ENCODE measurements at places on chromosomes 3 and 15. TPM values are rescaled to one million over a fixed set of nuclear protein-coding genes. Genes with fewer than 3 reads are reported as not detected.

The PLSCR1 gene
- 22.8 TPM for total RNA-seq

The LHFPL4 gene
- not detected for total RNA-seq

The THAP10 gene
- total RNA-seq, result 4.6 TPM

The CCR2 gene
- not detected for total RNA-seq

The SNURF gene
- total RNA-seq, result 11.2 TPM

The SOX14 gene
- total RNA-seq, result not detected

The SNAPC5 gene
- 72.1 TPM for total RNA-seq

The GOLGA6C gene
- total RNA-seq, result 0.07 TPM

The AADACL2 gene
- total RNA-seq, result not detected

The SYNPR gene
- 0.36 TPM for total RNA-seq

The PEAK1 gene
- 42.0 TPM for total RNA-seq

The SLC6A20 gene
- 0.39 TPM for total RNA-seq

The AGBL1 gene
- 0.04 TPM for total RNA-seq

The KCNAB1 gene
- total RNA-seq, result 0.06 TPM

The GOLGA6D gene
- 0.06 TPM for total RNA-seq

The PRR20G gene
- total RNA-seq, result not detected

The CSTA gene
- not detected for total RNA-seq

The LMCD1 gene
- total RNA-seq, result 27.7 TPM

DNA sequence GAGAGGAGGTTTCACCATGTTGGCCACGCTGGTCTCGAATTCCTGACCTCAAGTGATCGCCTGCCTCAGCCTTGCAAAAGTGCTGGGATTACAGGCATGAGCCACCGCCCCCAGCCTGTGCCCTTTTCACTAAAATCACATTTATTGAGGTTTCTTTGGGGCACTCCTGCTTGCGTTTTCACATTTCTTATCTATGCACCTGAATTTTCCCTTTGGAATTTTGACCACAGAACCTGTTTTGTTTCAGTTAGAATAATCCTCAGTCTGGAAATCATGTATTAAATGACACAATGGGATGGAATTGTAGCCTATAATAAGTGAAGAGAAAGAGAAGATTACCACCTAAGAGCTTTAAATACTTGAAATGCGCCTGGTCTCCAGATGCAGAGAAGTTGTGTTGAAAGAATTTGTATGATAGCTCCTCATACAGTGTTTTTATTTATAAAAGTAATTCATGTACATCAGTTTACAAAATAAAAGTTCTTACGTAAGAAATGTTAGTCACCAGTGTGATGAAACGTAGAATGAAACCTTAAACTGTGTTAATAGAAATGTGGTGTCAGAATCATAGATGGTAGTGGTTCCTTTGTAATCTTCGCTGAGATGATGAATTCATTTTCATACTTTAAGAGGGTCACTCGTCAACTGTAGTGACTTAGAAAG is 107.0 kb downstream of the TCF12 start:
- no peak for DNase-seq

DNA sequence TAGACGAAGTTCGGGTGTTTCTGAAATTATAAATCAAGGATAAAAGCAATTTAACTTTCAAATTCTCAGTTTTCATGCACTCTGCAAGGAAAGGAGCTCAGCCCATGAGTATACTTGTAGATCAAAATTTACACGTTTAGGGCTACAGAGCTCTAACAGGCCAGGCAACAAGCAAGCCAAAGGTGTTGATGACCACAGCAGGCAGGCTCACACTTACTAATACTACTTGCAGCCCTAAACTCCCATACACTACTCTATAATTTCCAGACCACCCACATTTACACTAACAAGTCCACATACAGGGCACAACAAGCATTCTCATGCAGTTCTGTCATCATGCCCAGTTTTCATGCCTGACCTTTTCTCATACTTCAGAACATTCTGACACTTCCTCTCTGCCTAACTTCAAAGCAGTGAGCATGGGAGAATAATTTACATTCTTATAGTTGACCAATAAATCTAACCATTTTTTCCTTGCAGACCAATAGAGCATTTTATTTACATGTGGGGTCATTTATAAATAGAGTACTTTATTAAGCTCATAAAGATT is 124.7 kb upstream of the FRMD4B start:
- DNase-seq, result peak; percentile 59

- DNase-seq, result no peak
These were observed 3.2 kb downstream of the ZXDC start for GRCh38 chr3:126472277-126473006.

- peak; percentile 40 for DNase-seq
These were observed 150.3 kb downstream of the ALCAM start for GRCh38 chr3:105516972-105517371.

GRCh38 chr3:127104586-127104985 is 88.3 kb upstream of the PRR23E start:
- DNase-seq, result no peak

- DNase-seq, result no peak
These were observed 70.7 kb downstream of the MAP2K5 start for GRCh38 chr15:67613211-67613610.

- DNase-seq, result peak; percentile 35
These were observed 52.2 kb downstream of the ROPN1B start for GRCh38 chr3:126021224-126021623.

- DNase-seq, result peak; percentile 42
These were observed 32.4 kb downstream of the C2CD4A start for GRCh38 chr15:62099094-62099601.

- DNase-seq, result no peak
These were observed 86.8 kb upstream of the NR2F2 start for GRCh38 chr15:96243701-96244100.

DNA sequence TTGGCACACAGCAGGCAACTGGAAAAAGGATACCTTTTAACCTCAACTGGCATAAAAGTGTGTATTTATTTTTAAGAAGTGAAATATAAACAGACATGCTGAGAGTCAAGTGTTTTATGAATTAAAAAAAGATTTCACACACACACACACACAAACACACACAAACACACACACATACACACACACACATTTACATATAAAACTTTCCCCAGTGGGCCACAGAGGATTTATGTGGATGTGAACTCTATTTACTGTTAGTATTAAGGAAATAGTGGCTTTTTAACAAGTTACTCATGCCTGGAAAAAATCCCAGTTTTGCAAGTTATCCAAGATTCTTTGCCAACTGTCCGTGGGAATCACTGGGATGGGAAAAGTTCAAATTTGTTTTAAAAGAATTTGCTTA is 725.9 kb upstream of the NR2F2 start:
- no peak for DNase-seq

DNA sequence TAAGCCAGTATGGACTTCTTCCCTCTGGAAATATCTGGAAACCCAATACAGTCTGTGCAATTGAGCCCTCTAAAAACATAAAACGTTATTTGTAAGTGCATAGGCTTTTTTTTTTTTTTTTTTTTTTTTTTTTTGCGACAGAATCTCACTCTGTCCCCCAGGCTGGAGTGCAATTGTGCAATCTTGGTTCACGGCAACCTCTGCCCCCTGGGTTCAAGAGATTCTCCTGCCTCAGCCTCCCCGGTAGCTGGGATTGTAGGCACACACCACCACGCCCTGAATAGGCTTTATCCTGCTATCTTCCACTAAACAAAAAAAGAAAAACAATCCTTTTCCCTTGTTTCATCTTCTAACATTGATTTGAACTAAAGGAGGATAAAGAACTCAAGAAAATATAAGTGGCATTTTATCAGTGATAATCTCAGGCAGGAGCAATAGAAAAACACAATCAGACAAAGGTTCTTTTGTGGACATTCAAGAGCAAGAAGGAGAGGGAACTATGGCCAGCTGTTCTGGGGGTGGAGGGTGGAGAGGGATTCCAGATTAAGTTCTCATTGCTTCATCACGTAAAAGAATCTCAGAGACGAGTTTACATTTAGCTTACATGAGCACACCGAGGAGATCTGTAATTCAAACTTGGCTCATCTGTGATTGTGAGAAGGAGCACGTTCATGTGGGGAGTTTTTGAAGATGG is 68.6 kb downstream of the ITGB5 start:
- DNase-seq, result peak; percentile 83

DNA sequence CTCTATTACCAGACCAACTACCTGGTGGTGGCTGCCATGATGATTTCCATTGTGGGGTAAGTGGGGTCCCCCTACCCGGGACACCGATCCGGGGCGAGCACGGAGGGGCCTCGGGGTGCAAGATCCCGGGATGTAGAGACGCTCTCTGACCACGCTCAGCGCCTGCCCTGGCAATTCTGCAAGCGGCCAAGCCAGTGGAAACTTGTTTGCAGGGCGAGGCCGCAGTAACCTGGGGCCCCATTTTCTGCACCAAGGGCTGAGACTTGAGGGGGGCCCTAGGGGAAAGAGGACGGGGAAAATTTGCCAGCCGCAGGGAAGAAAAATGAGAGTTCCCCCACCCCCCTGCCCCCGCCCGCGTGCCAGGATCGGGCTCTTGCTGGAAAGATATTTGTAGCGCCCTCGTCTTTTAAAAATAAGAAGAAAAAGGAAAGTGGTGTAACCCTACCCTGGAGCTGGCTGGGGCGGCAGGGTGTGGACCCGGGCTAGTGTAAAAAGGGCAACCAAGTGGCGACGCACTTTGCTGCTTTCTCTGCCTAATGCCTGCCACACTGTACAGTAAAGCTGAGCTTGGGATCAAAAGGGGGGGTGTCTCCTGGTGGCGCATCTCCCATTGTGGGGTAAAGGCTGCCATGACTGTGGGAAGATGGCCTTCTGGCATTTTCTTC is 563 bp downstream of the ARL6IP5 start:
- DNase-seq, result no peak

DNA sequence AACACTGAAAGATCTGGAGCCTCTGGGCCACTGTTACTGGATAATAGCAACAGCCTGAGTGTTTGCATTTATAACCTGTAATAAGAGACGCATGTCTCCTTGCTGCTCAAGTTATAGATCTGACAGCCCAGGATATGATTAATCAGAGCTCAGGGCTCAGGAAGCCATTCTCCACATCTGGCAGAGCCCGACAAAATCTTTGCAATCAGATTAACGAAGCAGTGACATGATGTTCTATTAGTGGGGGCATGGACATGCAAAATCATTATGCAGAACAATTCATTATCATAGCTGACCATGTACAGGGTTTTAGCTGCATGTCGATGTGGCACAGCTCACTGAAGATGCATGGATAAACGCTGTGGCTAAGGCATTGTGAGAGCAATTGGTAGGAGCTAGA is 730.3 kb downstream of the ZNF385D start:
- no peak for DNase-seq

DNA sequence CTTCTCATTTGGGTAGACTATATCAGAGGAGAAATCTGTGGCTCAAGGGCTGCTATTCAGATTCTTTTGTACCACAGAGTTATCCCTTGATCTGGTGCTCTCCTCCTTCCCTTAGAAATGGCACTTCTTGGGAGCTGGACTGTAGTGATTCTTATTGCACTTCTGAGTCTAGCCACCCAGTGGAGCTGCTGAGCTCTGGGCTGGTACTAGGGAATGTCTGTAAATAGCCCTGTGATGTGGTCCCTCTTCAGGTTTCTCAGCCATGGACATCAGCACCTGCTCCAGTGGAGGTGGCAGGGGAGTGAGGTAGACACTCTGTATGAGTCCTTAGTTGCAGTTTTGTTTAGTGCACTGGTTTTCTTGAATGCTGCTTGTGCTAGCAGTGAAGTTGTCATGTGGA is 1292.6 kb downstream of the SI start:
- DNase-seq, result no peak

GRCh38 chr3:152610622-152611021 is 224.3 kb upstream of the P2RY1 start:
- no peak for DNase-seq

DNA sequence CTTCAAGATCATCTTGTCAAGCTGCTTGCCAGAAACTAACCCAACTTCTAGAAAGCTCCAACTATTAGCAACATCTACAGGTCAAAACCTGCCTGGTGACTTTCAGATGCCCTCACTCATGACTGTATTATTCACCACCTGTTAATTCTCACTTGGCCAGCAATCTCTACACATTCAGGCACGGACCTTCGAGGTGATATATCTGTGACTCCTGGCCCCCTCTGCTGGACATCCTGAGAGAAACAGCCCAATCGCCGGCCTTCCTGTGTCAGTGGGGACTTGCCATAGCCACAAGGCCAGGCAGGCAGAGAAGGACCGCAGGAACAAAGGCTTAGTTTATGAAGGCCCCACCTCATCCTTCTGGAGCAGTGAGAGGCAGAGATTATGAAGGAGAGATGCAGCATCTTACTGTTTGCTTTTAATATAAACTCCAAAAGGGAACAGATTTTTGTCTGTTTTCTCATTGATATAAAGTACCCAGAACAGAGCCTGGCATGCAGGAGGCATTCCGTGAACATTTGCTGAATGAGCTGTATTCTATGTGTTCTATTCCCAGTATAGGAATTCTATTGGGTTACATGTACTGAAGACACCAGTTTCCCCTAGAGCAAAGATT is 24.4 kb upstream of the OCA2 start:
- DNase-seq, result peak; percentile 79

DNA sequence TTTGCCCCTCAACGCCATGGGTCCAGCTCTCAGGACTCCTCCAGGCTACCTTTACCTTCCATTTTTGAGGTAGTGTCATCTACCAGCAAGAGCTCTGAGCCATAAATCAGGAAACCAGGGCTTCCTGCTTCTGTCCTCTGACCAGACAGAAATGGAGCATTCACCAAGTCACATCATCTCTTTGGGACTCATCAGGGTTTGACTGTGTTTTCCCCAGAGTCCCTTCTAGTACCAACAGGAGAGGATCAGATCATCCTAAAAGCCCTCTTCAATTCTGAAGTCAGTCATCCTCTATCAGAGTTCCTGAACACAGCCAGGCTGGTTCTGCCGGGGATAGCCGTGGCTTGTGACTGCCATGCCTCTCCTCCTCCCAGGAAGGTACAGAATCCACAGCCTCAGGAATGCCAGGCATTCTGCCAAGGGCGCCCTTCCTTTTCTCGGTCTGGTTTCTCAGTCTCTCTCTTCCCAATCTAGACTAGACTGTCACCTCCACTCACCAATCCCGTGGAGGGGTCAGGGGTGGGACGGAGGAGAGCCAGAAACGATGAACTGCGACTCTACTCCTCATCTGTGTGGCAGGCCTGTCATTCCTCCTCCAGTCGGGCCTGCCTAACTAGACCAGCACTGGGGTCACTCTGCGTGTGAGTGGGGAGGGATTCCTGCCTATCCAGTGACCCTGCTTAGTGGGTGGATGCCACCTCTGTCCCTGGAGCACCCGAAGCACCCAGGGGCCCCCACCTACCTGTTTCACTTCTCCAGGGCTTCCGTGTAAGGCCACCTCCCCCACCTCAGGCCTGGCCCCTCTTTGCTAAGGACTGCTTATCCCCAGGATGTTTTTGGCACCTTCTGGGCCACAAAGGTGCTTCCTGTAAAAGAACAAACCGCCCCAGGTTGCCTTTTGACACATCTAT is 30.9 kb downstream of the CCNL1 start:
- peak; percentile 42 for DNase-seq

GRCh38 chr15:57890351-57890750 is 175.2 kb downstream of the ALDH1A2 start:
- no peak for DNase-seq

GRCh38 chr3:172383306-172383796 is 64.9 kb downstream of the GHSR start:
- DNase-seq, result no peak

- no peak for DNase-seq
These were observed 61.9 kb downstream of the EIF3J start for GRCh38 chr15:44598892-44599291.

- no peak for DNase-seq
These were observed 182.3 kb upstream of the LINGO1 start for GRCh38 chr15:77815015-77815414.

Data from cardiac muscle cell (in vitro differentiated cells and primary cell).